Keratinocyte (primary cell): ENCODE measurements at places on chromosomes 16 and 17. TPM values are rescaled to one million over a fixed set of nuclear protein-coding genes. Genes with fewer than 3 reads are reported as not detected.

DNA sequence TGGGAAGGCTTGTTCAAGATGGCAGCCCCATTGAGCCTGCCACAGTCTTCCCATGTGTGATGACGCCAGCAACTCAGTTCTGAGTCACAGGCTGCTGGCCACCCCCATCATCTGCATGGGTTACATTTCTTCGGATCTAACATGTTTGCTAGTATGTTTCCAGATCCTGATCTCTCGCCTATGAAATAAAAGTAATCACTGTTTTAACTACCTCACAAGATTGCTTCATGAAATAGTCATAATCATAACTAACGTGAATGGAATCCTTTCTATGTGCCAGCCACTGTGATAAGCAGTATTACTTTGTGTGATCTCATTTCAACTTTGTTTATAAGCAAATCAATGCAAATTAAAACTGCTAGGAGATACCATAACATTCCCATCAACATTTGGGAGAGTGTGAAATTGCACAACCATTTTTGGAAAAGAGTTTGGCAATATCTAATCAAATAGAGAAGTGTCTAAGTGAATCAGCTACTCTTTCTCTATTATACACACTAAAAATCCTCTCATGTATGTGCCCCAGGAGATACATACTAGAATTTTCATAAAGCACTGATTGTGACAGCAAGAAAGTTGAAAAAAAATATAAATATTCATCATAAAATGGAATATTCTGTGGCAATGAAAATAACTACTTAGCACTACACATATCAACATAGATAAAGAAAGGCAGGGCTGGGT lies 300.2 kb upstream of the IRX5 start:
- no peaks in the 10 kb centered on the region for H3K27me3 ChIP-seq
- peaks cover 4% of the 10 kb centered on the region for H3K4me1 ChIP-seq
- no peak overlapping the region for H3K27ac ChIP-seq
- DNase-seq: no peak
- H3K4me3 ChIP-seq: no peak overlapping the region

DNA sequence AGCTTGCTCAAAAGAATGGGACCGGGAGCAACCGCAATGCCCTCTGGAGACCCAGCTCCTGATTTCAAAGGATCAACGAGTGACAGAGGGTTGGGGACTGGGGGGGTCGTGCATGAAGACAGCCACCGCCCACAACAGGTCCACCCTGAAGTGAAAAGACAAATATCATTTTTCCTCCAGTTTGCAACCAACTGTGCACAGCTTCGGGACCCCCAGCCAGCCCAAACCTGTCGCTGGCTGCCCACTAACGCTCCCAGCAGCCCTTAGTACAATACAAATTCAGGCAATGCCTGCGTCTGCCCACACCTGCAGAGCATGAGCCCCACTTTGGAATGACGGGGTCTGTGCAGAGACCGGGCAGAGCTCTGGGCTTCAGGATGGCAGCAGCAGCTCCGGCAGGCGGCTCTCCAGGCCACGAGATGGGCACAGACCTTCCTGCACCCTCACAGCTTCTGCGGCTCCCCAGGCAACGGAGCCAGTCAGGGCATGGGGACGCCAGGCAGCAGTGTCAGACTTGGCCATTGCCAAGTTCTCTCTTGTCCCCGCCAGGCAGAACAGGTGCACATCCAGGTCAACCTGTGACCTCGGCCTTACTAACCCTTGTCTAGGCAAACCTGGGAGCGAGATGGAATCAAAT lies 60.1 kb downstream of the TBC1D16 start:
- H3K4me3 ChIP-seq: no peak overlapping the region
- no peaks in the 10 kb centered on the region for H3K27me3 ChIP-seq
- no peak overlapping the region for H3K27ac ChIP-seq
- peaks cover 1% of the 10 kb centered on the region for H3K4me1 ChIP-seq
- no peaks in the 10 kb centered on the region for H3K36me3 ChIP-seq
- DNase-seq: no peak

DNA sequence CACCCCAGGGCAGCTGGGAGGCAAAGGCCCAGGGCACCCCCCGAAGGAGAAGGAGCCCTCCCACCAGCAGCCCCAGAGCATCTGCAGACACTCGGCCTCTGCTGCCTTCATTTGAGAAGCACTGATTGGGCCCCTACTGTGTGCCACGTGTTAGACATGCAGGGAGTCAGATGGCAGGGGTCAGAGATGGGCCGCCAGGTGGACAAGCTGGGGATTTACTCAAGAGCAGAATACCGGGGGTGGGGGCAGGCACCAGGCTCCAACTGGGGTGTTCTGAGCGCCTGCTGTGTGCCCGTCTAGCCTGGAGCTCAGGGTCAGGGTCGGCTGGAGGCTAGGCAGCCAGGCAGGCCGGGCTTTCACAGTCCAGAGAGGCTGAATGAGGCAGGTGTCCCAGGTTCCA lies 18.7 kb downstream of the TPSG1 start:
- H3K36me3 ChIP-seq: no peaks in the 10 kb centered on the region
- peaks cover 23% of the 10 kb centered on the region for H3K27me3 ChIP-seq

Gene UTS2R
- polyA plus RNA-seq: not detected in 3 replicates

Gene ETV4
- polyA plus RNA-seq: 20.9 to 49.7 TPM (median 33.6 TPM) in 3 replicates

DNA sequence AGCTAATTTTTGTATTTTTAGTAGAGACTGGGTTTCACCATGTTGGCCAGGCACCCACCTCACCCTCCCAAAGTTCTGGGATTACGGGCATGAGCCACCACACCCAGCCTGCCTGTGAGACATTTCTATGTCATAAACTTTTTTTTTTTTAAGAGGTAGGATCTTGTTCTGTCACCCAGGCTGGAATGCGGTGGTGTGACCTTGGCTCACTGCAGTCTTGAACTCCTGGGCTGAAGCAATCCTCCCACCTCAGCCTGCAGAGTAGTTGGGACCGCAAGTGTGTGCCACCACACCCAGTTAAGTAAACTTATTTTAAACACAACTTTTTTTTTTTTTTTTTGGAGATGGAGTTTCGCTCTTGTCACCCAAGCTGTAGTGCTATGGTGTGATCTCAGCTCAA lies 47.2 kb downstream of the SCNN1G start:
- no peaks in the 10 kb centered on the region for H3K4me1 ChIP-seq
- no peaks in the 10 kb centered on the region for H3K36me3 ChIP-seq
- no peak overlapping the region for H3K27ac ChIP-seq
- H3K27me3 ChIP-seq: no peaks in the 10 kb centered on the region

DNA sequence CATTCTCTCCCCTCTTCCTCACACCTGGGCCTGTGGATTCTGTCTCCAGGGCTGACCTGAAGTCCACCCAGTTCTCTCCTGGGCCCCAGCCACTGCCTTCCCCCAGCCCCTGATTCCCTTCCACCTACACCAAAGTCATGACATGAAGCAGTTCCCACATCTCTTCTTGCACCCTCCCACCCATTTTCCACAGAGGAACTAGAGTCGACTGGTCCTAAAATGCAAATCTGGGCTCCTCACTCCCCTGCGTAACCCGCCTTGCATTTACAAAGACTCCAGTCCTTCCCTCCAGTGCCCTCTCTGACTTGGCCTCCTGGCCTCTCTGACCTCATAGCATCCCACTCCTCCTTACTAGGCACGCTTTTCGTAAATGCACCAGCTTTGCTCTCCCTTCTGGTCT lies 14.8 kb downstream of the COX6A2 start:
- H3K4me1 ChIP-seq: no peaks in the 10 kb centered on the region
- peaks cover 4% of the 10 kb centered on the region for H3K27me3 ChIP-seq
- DNase-seq: no peak
- no peak overlapping the region for H3K27ac ChIP-seq

Gene CIITA
- polyA plus RNA-seq: 0.02 to 0.12 TPM (median 0.05 TPM) in 3 replicates

- DNase-seq: no peak
- no peak overlapping the region for H3K4me3 ChIP-seq
- H3K4me1 ChIP-seq: no peaks in the 10 kb centered on the region
- H3K27me3 ChIP-seq: no peaks in the 10 kb centered on the region
Observed at GRCh38 chr16:31421587-31421986, 6.6 kb downstream of the COX6A2 start.

DNA sequence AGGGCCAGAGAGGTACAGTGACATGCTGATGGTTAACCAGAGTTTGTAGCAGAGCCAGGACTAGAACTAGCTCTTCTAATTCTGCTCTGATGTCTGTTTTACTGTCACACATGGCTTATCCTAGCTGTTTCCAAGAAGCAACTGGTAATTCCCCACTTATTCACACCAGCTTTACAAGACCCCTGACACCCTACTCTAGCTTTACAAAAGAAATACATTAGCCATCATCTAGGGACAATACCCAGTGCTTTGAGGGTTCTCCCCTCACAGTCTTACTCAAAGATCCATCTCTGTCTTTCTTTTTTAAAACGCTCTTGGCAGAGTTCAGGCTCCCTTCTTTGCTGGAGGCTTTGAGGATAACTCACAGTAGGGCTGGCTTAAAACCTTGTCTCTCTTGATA lies 197.3 kb upstream of the PMFBP1 start:
- peaks cover 4% of the 10 kb centered on the region for H3K4me1 ChIP-seq
- no peaks in the 10 kb centered on the region for H3K27me3 ChIP-seq
- H3K27ac ChIP-seq: no peak overlapping the region
- H3K36me3 ChIP-seq: no peaks in the 10 kb centered on the region
- no peak for DNase-seq

Gene RAP1GAP2
- polyA plus RNA-seq: 11.0 to 15.9 TPM (median 13.6 TPM) in 3 replicates

DNA sequence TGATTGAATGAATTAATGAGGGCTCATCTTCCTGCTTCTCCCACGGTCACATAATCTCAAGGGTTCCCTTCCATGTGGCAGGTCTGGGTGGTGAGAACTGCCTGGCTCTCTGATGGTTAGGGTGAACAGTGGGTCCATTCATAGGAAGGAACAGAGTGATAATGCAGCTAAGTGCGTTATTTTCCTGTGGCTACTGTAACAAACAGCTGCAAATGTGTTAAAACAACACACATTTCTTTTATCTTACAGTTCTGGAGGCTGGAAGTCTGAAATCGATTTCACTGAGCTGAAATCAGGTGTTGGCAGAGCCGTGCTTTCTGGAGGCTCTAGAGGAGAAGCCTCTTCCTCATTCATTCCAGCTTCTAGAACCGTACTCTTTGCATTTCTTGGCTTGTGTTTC lies 95.3 kb downstream of the BMERB1 start:
- no peak for DNase-seq
- no peaks in the 10 kb centered on the region for H3K4me1 ChIP-seq
- no peak overlapping the region for H3K27ac ChIP-seq
- no peak overlapping the region for H3K4me3 ChIP-seq
- H3K36me3 ChIP-seq: no peaks in the 10 kb centered on the region

Gene SYT17
- polyA plus RNA-seq: 0.04 to 0.23 TPM in 2 of 3 replicates, not detected in the other
